Glutamatergic neuron (in vitro differentiated cells): ENCODE measurements at places on chromosomes 6 and 20. TPM values are rescaled to one million over a fixed set of nuclear protein-coding genes. Genes with fewer than 3 reads are reported as not detected.

GRCh38 chr6:3808199-3808598, 41.0 kb upstream of the FAM50B start:
- no peak for DNase-seq

DNA sequence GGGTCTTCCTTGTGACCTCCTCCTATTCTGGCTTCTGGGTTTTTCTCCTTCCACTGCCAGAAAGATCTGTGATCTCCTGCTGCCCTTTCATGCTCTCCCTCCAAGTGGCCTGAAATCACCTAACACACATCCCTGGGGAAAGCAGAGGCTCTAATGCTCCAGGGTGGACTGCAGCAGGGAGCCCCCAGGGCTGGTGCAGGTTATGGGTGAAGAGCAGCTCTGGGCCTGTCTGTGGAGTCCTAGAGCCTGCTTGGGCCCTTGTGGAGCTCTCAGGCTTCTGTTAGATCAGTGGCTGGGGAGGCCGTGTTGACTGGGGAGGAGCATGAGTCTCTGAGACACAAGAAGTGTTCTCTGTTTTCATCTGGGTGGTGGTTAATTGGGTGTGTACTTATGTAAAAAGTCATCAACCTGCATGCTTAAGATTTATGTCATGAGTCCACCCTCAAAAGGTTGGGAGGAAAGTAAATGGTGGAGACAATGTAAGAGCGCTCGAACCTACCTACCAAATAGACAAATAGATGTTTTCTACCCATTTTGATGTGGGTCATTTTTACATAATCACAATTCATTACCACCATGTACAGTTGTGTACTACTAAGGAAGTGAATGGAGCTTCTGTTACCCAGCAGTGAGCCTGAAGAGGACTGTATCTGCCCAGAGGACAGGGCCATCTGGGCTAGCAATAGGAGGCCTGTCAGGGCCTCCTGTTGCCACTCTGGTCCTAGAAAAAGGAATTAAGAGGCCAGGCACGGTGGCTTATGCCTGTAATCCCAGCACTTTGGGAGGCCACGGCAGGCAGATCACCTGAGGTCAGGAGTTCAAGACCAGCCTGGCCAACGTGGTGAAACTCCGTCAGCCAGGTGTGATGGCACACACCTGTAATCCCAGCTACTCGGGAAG, 32.0 kb upstream of the RNF8 start:
- no peak for DNase-seq

Gene ABRACL
- total RNA-seq = 33.2 TPM

- DNase-seq = no peak
These were observed 6.8 kb downstream of the HSPA12B start for GRCh38 chr20:3739054-3739925.

- no peak for DNase-seq
These were observed 13.6 kb upstream of the RBM24 start for GRCh38 chr6:17267566-17267965.

DNA sequence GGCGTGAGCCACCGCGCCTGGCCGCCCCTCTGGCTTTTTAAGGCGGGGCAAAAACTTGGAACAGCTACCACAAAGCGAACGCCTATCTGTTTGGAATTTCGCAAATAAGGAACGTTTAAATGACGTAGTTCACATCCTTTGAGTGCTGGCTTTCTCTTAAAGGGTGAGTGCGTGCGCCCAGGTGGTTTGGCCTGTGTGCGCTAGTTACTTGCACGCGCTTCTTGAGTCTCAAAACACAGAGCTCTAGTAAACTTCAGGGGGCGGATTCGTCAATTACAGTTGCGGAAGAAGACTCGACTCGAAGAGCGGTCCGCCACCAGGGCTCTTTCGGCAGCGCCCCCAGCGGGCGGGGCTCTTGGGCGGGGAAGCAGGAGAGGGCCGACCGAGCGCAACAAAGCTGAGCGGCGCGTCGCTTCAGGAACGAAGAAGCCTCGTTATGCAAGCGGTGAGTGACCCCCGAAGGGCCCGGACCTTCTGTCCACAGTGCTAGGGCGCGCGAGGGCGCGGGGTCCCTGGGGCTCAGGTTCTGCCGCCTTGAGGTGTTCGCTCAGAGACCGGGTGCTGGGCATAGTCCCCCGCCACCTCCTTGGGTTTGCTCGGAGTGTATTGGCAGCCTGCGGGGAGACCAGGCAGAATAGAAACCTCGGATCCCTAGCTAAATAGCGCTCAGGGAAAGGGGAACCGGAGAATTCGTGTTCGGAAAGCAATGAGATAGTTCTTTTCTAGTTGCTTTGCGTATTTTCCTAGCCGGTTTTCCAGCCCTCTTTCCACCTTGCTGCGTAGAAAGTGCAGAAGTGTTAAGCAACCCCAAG, at the start of gene SYCP2L:
SYCP2L (plus strand) TSS at position 362 of the 812 bp plus-strand sequence; CDS start at position 437, 75 bp downstream.
- DNase-seq = peak; percentile 79
